ENCODE measurements at places on chromosomes 7 and 10.
A peak's percentile ranks its signal among the peaks of the same experiment; 100 is the strongest.

- DNase-seq = no peak
These were observed 3.3 kb downstream of the SRGN start for GRCh38 chr10:69091143-69091651.

- peak; percentile 64 for DNase-seq
These were observed 386.8 kb upstream of the POT1 start for GRCh38 chr7:125316466-125316865.

DNA sequence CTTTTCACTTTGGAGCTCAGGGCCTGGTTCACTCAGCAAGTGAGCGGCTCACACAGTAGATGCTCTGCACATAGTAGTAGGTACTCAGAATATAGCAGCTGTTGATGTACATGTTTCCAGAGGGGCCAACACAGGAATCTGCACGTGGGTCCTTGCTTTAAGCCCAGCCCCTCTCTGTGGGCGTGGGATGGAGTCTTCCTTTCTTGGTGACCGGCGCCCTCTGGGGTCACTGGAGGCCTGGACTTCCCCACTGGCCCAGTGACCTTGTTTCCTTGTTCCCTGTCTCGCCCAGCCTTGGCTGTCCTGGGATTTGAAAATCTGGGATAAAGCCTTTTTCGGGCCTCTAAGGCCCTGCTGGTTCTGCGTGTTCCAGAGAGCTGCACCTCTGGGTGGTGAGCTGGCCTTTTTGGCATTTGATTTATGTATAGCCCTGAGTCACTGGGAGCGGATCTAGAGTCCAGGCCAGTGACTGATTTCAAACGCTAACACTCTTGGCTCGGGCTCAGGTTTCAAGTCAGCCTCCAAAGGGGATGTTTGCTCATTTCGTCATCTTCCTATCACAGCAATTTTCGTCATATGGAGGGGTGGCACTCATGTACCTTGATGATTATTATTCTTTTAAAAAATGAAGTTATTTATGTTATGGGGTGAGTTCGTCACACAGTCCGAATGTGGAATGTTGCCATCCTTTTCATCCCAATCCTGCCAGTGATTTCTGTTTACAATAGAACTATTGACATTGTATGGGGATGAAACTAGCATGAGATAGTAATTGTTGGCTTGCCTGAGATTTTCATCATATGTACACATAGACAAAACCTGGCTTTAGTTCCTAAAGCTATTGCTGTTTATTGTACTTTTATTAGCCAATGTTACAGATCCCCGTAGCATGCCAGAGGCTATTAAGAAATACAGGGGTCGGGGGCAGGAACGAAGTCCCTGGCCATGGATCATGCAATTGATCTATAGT lies 65.5 kb downstream of the CUX1 start:
- DNase-seq = peak; percentile 95

DNA sequence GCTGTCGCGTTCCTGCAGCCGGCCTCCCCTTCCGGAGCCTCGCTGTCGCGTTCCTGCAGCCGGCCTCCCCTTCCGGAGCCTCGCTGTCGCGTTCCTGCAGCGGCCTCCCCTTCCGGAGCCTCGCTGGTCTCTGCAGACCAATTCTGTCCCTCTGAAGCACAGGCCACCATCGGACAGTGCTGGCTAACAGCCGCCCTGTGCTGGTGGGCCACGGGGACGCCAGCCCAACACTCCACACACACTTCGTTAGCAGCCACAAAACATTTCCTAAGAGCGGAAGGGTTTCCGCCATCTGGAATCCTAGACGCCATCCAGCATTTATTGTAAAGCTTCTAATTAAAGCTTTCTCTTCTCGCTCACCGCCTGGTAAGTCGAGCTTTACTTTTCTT lies 11.2 kb downstream of the GPER1 start:
- no peak for DNase-seq

GRCh38 chr10:101182936-101183335 lies 46.3 kb downstream of the LBX1 start:
- no peak for DNase-seq

- no peak for DNase-seq
These were observed 301.0 kb downstream of the PRPF18 start for GRCh38 chr10:13887761-13888160.

DNA sequence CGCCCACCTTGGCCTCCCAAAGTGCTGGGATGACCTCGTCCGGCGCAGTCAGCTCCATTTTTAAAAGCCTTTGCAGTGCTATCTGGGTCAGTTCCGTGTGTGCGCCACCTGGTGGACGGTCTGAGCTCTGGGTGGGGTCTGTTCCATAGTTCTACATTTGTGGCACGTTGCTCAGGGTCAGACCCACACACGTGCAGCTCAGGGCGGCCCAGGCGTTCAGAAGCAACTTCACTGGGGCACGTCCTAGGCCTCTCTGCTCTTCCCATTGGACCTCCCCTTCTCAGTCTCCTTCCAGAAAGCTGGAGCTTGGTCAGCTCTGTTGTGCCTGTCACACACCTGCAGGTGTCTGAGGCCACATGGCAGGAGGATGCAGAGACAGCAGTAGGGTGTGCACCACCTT lies 137.9 kb downstream of the DNAJB6 start:
- DNase-seq = peak; percentile 79

- no peak for DNase-seq
These were observed 421.4 kb upstream of the ZWINT start for GRCh38 chr10:56782503-56782902.

DNA sequence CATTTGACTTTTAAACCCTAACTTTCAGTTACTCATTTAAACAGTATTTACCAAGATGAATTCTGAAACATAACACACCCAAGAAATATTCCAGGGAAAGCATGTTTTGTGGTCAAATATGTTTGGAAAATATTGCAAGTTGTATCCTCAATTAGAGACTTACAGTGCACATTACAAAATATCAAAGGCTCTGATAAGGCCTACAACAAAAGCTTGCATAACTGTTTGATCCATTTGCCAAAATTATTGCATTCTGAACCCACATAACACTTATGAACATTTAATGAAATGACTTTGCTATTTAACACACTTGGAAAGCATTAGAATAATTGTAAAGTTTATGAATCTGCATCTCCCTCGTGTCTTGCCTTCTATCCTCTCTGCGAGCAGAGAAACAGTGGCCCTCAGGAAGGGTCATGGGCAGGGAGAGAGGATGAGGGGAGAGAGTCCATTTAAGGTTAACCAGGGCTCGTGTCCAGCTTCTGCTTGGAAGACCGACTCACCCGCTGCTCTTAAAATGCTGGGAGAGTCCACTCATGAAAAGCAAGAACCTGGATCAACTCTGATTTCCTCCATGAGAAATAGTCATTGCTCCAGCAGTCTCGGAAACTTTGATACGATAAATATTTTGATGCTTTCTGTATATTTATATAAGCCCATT lies 408.2 kb upstream of the ZMIZ1 start:
- DNase-seq = no peak

- no peak for DNase-seq
These were observed 98.7 kb upstream of the PPIF start for GRCh38 chr10:79248341-79249185.

- DNase-seq = no peak
These were observed 34.8 kb downstream of the CHST12 start for GRCh38 chr7:2438186-2438585.

- no peak for DNase-seq
These were observed 556.4 kb downstream of the SORCS1 start for GRCh38 chr10:106608066-106608465.

- DNase-seq = no peak
These were observed 203.4 kb downstream of the PHTF2 start for GRCh38 chr7:78002021-78002420.

DNA sequence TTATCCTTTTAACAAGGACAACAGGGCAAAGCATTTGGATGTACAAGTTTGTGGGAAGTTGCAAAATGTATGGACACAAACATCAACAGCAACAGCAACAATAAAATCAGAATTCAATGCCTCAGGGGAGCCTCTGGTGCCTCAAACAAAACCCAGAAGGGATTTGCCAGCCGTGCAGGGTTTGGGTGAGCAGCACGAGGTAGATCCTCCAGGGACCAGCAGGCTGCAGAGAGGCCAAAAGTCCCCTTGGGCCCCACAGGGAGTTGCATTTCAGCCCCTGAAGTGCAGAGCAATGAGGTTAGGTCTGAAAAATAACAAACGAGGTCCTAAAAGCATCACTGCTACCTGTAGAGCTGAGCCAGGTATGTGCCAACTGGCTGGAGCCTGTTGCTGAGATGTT lies 51.7 kb upstream of the CPXM2 start:
- no peak for DNase-seq

DNA sequence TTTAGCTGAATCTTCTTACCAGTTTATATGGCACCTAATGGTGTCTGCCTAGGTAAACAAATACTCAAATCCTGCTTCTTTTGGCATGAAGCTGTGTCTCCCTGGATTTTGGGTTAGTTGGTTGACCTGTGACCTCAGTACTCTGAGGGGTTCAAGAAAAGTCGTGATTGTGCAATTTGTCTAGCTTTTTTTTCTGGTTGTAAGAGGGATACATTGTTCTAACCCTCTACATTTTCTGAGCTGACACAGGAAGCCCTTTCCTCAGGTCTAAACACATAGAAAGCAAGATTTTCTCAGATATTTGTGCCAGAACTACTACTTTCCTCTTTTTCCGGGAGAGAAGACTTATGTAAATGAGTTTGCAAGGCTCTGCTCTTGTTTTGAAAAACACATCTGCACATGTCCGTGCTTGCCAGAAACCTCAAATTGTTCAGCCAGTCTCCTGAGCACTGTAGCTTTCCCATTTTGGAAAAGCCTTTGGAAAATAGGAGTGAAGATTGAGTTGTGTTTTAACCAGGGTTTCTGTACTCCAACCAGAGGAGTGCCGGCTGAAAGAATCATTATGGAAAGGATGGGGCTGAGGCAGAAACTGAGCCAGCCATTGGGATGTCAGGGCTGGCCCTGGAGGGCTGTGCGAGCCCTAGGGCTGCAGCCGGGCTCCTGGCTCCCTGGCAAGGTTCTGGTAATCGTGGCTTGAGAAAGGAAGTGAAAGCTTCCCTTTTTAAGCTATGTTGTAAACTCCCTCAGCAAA lies 31.3 kb upstream of the CXCL12 start:
- no peak for DNase-seq

DNA sequence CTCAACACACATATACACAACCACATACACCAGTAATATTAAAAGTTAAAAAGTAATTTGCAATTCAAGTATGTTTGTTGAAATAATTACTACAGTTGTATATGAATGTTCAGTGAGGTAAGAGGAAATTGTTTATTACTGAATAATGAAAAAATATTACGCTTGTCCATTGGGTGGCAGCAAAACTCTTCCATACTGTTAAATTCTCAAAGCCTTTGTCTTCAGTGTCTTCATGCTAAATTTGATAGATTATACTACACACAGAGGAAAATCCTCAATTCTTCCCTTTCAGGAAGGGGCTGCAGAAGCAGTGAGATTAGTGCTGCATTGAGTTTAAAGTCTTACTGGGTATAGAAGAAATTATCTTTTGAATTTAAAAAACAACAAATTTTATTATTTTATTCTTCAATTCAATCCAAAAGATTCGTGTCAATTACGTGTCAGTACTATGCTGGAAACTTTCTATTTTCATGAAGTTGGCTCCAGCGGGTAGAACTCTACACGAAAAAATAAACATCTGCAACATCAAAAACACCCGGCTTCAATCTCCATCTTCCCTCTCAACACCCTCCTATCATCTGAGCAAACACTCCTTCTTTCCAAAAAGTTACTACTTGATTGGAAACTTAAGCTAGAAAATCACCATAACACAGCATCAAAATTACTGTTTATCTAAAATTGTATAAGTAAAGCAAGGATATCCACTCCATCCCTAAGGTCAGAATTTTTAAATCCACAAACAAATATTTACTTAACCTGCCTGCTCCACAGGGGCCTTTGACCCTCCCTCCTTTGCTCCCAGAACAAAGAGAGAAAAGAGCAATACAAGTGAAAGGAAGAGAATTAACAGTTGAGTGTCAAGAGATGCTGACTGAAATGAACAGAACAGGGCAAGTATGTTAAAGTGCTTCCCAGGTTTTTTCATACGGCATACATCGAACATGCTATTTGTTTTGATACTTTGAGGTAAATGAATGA lies 37.0 kb upstream of the TES start:
- DNase-seq = peak; percentile 90

DNA sequence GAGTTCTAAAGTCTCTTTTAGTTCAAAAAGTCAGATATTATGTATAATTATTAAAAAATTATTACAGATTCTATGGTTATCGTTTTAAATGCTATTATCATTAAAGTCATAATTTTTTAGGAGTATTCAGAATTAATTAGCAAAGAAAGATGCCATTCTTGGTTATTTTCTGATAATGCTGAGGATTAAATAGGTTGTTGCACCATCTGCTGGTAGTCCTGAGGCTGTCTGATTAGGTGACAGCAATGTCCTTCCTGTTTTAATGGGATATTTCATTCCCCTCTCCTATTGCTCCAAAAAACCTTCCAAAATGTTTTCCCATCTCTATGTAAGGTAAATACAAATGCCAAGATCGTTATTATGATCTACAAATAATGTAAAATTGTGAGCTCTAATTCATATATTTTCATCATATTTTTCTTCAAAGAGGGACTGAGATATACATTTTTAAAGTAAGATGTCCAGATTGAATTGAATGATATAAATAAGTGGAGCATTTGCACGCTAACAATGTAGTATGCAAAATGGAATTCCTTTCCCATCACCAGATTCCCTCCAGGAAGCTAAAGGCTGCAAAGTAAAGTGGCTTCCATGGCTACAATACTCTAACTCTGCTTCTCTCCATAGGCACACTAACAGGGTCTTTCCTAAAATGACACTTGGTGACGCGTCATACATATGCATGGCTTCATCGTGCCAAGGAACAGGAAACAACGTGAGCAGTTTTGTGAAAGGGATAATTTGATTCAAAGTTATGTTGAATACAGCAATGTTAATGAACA lies 58.8 kb upstream of the AKR1E2 start:
- peak; percentile 82 for DNase-seq

DNA sequence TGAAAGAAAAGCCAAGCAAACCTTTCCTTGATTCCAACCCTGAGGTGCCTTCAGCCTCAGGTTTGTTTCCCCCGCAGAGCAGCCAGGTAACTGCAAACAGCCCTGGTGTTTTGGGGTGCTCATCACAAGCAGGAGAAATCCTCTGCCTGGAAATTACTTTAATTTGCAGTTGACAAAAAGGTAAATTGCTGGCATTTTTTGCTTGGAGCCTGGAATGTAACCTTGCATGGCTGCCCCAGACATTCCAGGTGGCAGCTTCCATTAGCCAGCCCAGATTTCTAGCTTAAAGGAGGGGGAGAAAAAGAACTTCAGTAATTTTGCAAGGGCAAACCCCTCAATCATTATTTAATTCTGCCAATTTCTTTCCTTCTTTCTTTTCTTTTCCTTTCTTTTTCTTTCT lies 194.4 kb downstream of the MYOF start:
- no peak for DNase-seq

- DNase-seq = no peak
These were observed 165.5 kb upstream of the CHRM2 start for GRCh38 chr7:136702913-136703312.

DNA sequence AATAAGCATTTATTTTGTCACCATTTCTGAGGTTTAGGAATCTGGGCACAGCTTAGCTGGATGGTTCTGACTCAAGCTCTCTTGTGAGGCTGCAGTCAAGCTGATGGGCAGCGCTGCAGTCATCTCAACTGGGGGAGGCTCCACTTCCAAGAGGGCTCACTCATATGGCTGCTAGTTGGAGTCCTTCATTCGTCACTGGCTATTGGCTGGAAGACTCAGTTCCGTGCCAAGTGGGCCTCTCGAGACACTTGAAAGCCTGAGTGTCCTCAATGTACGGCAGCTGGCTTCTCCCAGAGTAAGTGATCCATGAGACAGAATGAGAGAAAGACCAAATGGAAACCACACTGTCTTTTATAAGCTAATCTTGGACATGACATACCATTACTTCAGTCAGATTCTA lies 21.6 kb upstream of the COL13A1 start:
- no peak for DNase-seq
